Upper lobe of left lung (tissue), 6 donors: ENCODE measurements at places on chromosomes 2 and 18. TPM values are rescaled to one million over a fixed set of nuclear protein-coding genes. Genes with fewer than 3 reads are reported as not detected.

DNA sequence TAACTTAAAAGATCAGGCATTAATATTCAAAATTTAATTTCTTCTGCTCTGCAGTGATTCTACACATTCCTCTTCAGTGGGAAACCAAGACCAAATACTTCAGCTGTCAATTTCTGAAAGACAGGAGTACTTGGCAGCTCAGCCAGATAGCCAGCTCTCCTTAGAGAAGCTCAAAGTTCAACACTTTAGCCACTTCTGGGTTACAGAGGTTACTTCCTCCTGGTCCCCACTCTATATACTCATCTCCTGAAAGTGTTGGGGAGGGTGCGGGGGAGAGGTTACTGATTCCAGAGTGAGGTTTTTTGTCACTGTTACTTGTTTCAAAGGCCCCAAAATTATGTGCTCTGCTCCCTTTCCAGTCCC lies 4.1 kb downstream of the CYTIP start:
- no peak for DNase-seq

CTAGE1 gene
- not detected for total RNA-seq

GRCh38 chr2:105763076-105763475 lies 18.4 kb downstream of the NCK2 start:
- DNase-seq, result no peak

ZNF804A gene
- total RNA-seq, result 0.89 TPM

NRP2 gene
- 68.4 TPM for total RNA-seq

GRCh38 chr2:102284611-102285010 lies 26.8 kb upstream of the IL1RL1 start:
- DNase-seq, result no peak

NTSR2 gene
- total RNA-seq, result not detected

CFC1B gene
- not detected for total RNA-seq

- no peak for DNase-seq
These were observed 39.1 kb upstream of the LGALSL start for GRCh38 chr2:64414736-64415435.
